ENCODE measurements at places on chromosomes 3 and 15. TPM values are rescaled to one million over a fixed set of nuclear protein-coding genes. Genes with fewer than 3 reads are reported as not detected.

GRCh38 chr3:13278783-13279531 lies 141.2 kb downstream of the NUP210 start:
- H3K4me1 ChIP-seq, result peaks cover 6% of the 10 kb centered on the region
- H3K4me3 ChIP-seq, result no peak overlapping the region

DNA sequence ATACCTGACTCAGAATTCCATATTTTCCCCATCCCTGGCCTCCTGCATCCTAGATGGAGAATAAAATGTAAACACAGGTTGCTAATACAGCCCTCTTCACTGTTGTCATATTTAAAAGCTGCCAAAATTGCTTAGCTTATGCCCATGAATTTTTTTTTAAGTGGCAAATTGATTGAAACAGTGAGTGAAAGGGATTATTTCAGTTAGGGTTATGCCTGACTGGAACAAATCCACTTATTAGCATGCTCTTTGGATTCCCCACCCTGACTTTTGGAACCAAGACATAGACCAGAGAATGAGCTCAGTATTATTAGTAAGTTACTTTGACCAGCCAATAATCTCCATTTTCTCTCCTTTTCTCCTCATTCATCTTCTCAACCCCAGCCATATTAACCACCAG lies 244.7 kb downstream of the FEZF2 start:
- H3K4me3 ChIP-seq, result no peak overlapping the region
- no peaks in the 10 kb centered on the region for H3K36me3 ChIP-seq
- no peaks in the 10 kb centered on the region for H3K4me1 ChIP-seq

DNA sequence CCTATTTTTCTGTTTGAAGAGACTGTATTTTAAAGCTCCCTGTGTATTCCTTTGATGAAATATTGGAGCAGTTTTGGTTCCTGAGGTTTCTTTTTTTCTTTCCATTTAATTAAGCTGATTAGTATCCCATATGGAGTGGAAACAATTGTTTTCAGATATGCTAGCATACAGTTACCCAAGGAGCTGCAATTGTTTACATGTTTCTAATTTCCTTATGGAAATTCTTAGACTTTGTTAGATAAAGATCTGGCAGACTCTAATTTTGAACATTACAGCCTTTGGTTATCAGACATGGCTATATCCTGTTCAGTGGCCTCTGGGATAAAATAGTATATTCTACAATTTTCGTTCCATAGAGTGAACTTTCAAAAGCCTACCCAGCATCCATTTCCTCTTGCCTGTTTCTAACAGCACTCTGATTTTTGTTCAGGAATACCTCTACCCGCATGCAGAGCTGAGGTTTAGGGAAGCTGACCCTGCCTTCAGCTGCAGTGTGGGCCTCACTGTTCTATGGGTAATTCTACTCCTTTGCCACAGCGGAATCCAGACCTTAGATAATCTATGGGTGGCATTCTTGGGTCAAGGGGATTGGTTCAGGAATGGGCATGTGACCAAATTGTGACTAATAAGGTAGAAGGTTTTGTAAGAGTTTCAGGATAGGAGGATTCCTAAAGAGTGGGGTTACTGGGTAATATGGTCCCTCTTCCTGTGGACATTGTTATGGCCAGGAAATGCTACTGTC lies 161.1 kb upstream of the ANKRD28 start:
- no peaks in the 10 kb centered on the region for H3K4me1 ChIP-seq
- no peak overlapping the region for H3K27ac ChIP-seq
- H3K36me3 ChIP-seq, result no peaks in the 10 kb centered on the region
- no peak for DNase-seq

DNA sequence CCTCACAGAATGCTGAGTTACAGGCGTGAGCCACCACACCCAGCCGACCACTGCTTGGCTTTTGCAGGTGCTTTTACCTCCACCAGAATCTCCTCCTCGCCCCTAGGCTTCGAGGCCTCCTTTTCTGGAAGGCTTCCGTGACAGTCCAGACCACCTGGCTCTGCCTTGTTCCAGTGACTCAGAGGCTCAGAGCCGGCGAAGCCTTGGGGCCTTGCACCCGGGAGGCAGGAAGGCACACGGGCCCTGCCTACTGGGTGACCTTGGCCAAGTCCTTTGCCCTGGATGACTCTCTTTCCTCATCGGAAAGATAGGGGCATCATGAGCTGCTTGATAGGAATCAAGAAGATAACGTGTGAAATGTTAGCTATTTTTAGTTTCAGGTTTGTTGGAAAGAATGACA lies 31.3 kb upstream of the FURIN start:
- no peak overlapping the region for H3K4me3 ChIP-seq
- no peak for DNase-seq
- H3K36me3 ChIP-seq, result no peaks in the 10 kb centered on the region
- no peaks in the 10 kb centered on the region for H3K27me3 ChIP-seq
- H3K4me1 ChIP-seq, result peaks cover 33% of the 10 kb centered on the region

GRCh38 chr3:186342197-186342596 lies 19.8 kb downstream of the DGKG start:
- no peaks in the 10 kb centered on the region for H3K27me3 ChIP-seq
- no peak overlapping the region for H3K4me3 ChIP-seq
- DNase-seq, result no peak
- no peaks in the 10 kb centered on the region for H3K4me1 ChIP-seq

GRCh38 chr15:45586125-45586524 lies 1.1 kb upstream of the BLOC1S6 start:
- peak overlapping the region; percentile 99 for H3K4me3 ChIP-seq
- peaks cover 37% of the 10 kb centered on the region for H3K4me1 ChIP-seq
- H3K27me3 ChIP-seq, result no peaks in the 10 kb centered on the region
- H3K36me3 ChIP-seq, result no peaks in the 10 kb centered on the region
- peak overlapping the region; percentile 95 for H3K27ac ChIP-seq
- DNase-seq, result no peak

CX3CR1 gene
- total RNA-seq, result 0.33 TPM

GRCh38 chr3:120280566-120280965 lies 4.5 kb downstream of the GPR156 start:
- no peaks in the 10 kb centered on the region for H3K27me3 ChIP-seq
- DNase-seq, result no peak
- H3K27ac ChIP-seq, result no peak overlapping the region
- H3K4me3 ChIP-seq, result no peak overlapping the region
- H3K4me1 ChIP-seq, result no peaks in the 10 kb centered on the region
- H3K36me3 ChIP-seq, result no peaks in the 10 kb centered on the region

DNA sequence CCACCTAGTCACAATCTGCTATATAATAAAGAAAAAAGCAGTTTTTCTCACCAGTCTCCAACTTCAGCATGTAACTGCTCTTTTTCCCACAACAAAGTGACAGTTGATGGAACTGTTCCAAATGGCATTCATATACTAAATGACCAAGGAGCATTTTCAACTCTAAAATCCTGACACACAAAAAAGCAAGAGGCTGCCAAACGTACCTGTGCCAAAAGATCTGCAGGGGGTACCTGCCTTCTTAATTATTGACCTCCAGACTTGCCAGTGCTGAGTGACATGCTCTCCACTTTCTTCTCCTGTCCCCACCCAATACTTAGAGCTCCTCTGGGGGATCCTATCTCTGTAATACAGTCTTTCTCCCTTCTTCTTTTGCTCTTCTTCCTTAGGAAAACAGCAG lies 18.0 kb downstream of the ZBED2 start:
- peaks cover 18% of the 10 kb centered on the region for H3K36me3 ChIP-seq
- H3K27ac ChIP-seq, result no peak overlapping the region
- peaks cover 15% of the 10 kb centered on the region for H3K4me1 ChIP-seq
- no peak overlapping the region for H3K4me3 ChIP-seq

DNA sequence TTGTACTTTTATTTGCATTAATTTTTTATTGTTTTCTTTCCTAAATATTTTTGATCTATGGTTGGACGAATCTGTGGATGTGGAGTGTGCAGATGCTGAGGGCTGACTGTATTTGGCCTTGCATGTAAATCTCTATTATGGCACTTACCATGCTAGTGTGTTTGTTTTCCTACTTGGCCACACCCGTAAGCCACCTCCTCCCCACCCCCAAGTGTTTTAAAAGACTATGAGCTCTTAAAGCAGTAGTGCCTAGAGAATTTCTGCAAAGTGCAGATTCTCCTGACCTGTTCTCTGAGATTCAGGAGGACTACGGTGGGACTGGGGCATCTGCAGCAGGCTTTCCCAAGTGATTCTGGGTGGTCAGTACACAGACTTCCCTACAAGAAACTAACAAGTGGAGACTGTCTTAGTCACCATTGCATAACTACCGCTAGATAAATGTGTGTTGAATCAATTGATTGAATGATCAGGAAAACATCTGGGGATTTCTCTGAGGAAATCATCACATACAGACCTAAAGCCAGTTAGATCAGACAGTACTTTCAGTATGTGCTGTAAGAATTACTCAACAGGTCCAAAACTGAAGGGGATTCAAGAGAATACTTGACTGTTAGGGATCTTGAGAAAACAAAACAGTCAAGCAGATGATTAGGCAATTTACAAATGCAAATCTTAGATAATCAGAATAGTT lies 6.2 kb upstream of the TIPARP start:
- no peaks in the 10 kb centered on the region for H3K36me3 ChIP-seq
- no peaks in the 10 kb centered on the region for H3K27me3 ChIP-seq
- H3K27ac ChIP-seq, result no peak overlapping the region
- no peak for DNase-seq
- H3K4me1 ChIP-seq, result peaks cover 56% of the 10 kb centered on the region

CCR9 gene
- 4.5 TPM for total RNA-seq

A4GNT gene
- total RNA-seq, result not detected

WNT7A gene
- 18.0 TPM for total RNA-seq

GATA2 gene
- not detected for total RNA-seq

Data from CD4-positive, alpha-beta memory T cell (primary cell).